GM19239 (cell line): ENCODE measurements at places on chromosomes 6 and 20.

DNA sequence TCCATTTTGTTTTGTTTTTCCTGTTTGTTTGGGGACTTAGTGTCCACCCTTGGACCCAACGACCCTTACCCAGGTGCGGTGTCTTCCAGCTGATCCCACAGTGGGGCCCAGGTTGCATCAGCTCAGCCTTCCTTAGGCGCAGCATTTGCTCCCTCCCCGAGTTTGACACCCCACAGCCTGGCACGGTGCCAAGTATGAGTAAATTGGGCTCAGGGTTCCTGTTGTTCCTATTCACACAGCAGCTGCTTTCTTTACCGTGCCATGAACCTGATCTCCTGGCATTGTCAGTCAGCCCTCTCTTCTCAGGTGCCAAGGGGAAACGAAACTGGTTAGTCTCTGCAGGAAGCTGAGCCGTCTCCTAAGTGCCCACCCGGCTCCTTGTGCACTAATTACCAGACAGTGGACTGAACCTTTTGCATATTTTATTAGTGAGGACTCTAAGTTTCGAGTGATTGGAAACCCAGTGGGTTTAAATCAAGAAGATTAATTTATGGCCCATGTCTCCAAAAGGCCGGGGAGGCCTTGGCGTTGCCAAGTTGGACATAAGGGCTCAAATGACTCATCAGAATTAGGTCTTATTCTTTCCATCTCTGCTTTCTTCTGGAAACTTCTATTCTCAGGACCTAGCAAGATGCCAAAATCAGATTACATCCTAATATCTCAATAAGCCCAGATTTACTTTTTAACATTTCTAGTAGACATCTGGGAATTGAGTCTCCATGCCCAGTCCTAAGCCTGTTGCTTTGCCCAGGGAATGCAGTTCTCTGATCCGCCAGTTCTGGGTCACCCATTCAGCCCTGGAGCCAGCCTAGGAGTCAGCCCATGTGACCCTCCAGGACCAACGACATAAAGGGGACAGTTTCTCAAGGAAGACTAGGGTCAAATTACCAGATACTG, 68.8 kb downstream of the TSHZ2 start:
- DNase-seq = no peak

DNA sequence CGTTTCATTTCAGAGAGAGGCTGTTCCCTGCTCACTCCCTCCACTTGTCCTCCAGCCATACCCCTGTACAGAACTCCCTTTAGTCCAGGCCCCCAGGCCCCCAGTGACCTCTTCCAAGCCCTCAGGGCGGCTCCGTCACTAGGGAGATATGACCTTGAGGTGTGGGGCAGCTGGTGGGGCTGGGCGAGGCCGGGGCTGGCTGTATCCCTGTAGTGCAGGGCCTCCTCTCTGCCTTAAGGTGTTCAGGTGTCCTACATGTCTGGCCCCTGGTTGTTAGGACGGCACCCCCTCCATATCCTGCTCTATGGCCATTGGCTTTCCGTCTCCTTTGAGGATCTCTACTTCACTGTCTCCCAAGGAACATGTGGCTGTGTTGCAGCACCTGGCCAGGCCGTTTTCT, 17.4 kb upstream of the SYNDIG1 start:
- no peak for DNase-seq

DNA sequence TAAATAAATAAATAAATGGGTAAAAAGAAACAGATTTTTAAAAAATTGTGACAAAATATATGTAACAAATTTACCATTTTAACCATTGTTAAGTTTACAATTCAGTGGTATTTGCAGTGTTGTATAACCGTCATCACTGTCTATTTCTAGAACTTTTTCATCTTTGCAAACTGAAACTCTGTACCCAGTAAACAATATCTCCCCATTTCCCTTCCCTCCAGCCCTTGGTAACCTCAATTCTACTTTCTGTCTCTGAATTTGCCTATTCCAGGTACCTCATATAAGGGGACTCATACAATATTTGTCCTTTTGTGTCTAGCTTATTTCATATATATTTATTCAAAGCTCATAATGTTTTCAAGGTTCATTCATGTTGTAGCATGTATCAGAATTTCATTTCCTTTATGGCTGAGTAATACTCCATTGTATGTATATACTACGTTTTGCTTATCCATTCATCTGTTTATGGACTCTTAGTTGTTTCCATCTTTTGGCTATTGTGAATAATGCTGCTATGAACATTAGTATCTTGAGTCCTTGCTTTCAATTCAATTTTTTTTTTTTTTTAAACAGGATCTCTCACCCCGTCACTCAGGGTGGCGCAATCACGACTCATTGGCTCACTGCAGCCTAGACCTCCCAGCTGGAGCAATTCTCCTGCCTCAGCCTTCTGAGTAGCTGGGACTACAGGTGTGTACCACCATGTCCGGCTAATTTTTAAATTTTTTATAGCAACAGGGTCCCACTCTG, 8.9 kb downstream of the MANBAL start:
- no peak for DNase-seq

DNA sequence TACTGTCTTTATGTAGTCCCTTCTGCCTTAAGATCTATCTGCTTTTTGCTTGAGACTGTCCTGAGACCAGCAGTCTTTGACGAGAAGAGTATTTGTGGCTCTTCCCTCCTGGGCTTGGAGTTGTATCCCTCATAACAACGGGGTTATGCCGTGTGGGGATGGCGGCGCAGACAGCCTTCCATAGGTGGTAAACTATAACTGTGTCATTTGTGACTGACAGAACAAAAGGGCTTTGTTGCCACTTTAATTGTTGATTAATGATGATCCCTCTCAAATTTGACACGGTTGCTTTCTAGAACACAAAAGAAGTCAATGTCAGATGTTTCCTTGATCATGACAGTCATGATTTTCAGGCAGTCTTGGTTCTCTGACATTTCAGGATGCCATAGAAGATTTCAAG, 196.6 kb downstream of the JARID2 start:
- DNase-seq = no peak

DNA sequence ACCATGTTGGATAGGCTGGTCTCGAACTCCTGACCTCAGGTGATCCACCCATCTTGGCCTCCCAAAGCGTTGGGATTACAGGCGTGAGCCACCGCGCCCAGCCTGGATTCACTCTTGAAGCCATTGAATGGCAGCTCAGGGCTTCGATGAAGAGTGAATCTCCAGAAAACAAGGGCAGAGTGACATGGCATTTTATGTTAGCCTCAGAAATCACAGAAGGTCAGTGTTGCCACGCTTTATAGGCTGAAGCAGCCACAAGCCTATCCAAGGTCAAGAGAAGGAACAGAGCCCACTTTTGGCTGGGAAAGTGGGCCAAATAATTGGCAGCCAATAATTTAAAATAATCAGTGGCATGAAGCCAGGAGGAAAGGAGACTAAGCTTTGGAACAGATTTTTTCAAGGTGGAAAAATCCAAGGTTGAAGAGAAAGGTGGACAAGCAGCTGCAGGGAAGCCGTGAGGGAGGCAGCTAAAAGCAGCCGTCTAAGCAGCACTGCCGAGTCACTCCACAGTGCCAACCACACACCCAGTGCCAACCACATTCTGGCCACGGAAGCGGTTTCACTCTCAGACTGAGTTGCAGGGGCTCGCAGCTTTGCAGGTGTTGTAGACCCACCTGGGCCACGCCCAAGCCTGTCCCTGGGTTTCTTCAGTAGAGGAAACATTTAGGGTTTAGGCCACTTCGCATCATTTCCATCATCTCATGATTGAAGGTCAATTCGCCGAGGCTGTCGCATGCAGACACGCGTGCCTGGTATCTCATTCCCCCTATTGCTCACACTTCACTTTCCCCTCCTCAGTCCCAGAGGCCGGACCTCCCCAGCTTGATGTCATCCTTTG, 17.4 kb upstream of the AVP start:
- DNase-seq = no peak

DNA sequence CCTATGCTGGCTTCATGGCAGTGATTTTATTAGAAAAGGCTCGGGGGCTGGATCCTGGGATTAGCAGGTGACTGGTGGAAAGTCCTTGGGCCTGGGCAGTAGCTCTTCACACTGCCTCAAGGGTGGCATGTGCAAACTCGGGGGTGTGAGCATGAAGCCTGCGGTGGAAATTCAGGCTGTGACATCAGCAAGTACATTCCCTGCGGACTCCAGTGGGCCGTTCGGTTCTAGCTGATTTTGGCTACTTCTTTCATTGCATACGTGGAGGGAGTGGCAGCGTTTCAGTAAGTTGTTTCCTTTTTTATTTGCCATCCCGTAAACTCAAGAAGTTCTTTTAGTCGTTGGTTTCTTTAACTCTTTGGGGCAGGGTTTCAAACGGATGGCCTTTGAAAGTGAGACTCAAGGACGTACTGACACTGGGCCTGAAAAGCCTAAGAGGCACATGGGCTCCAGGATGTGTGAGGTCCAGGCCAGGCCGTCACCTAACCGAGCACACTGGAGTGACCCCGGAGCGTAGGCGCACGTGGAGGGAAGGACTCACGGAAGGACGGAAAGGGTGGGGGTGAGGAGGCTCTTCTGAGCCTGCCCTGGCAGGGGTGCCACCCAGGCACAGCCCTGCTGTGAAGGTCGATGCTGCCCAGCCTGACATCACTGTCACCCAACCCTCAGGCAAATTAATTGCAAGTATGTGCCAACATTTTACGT, 104.0 kb upstream of the FRMD1 start:
- no peak for DNase-seq

DNA sequence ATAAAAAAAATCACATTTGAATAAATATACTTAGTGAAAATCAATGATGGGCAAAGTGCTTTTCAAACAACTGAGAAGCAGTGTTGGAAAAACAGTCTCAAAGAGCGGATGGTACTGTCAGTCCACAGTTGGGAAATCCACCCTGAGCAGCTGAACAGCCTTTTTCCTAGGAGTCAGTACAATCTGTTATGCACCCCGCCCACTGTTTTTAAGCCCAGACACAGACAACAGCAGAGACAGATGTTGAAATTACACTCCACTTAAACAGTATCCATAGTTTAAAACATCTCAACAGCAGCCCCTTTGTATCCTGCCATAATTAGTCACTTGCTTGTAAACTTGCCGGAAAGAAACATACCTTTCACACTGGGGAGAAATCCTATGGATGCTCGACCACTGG, 372 bp downstream of the KIAA0408 start:
- no peak for DNase-seq
